ENCODE measurements at places on chromosomes 3 and 15.

- no peak for DNase-seq
These were observed 34.4 kb downstream of the FAM43A start for GRCh38 chr3:194720048-194720447.

DNA sequence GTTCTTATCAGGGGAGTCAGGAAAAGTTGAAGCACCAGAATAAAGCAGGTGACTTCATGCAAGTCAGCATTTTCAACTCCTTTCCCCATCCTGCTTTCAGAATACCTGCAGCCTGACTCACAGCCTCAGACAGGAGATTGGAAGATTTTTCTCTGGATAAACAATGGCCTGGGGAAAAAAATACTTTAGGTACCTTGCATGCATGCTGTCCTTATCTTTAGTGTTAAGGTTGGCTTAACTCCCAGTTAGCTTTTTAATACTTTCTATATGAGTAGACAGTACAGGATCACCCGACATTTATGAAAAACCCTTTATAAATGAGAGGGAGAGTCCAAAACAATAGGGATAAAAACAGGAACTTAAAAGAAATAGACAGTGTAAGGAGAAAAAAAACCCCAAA lies 53.6 kb downstream of the PAK2 start:
- no peak for DNase-seq

DNA sequence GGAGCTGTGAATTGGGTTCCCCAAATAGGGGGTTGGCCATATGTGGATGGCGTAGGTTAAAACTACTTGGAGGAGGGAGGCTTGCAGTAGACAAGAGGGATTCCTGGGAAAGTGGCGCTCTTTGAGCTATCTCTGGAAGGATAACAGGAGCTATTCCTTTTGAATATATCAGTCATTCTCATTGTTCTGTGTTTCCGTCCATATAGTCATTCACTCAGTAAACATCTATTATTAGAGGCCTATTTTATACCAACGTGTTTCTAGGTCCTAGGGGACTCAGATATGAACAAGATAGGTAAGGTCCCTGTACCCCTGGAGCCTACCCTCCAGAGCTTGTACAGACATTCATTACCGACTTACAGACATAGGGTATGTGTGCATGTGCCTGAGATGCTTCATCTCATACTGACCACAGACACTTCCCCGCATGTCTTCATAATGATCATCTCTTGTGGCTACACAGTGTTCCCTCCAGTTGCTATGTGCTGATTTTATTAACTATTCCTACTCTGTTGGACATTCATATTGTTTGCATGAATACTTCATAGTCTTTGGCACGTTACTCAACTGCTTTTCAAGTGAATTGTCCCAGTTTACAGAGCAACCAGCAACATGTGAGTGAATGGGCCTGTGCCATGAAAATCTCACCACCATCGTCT lies 55.8 kb upstream of the VILL start:
- DNase-seq: no peak

- DNase-seq: no peak
These were observed 228.9 kb downstream of the KBTBD8 start for GRCh38 chr3:67227030-67227429.

GRCh38 chr3:148854061-148854460 lies 11.0 kb upstream of the CPA3 start:
- no peak for DNase-seq

DNA sequence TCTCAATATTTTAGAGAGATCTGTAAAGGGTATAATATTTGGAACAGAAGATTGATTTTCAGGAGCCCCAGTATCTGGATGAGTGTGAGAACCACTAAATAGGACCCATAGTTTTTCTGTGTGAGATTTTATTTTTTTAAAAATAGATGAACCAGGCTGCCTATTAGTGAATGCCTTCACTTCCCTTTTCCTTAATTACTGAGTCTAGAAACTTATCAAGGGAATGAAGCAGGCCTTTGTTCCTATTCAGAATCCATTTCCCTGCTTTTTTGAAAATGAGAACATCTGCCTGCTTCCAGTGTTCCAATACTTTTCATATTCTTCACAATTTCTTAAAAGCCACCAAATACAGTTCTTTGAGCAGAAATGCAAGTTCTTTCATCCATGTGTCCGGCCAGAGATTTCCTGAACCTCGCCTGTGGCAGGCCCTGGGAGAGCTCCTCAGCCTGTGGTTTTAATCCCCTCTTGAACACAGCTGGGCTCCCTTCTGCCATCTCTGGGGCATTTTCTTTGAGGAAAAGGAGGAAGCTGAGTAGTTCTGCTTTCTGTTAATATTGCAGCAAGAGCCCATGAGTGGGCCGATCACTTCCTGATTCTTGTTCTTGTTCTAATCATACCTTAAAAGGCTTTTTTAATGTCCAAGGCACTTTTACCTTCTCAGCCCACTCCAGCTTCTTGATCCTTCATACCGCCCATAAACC lies 4.7 kb downstream of the EHD4 start:
- no peak for DNase-seq

All from stimulated activated CD4-positive, alpha-beta T cell treated with anti-CD3 and anti-CD28 coated beads, Interleukin-12 subunit alpha, Interleukin-12 subunit beta, amount 100 ng/mL, for 48 hours (primary cell).